ENCODE measurements at places on chromosomes 4 and X. TPM values are rescaled to one million over a fixed set of nuclear protein-coding genes. Genes with fewer than 3 reads are reported as not detected.

DNA sequence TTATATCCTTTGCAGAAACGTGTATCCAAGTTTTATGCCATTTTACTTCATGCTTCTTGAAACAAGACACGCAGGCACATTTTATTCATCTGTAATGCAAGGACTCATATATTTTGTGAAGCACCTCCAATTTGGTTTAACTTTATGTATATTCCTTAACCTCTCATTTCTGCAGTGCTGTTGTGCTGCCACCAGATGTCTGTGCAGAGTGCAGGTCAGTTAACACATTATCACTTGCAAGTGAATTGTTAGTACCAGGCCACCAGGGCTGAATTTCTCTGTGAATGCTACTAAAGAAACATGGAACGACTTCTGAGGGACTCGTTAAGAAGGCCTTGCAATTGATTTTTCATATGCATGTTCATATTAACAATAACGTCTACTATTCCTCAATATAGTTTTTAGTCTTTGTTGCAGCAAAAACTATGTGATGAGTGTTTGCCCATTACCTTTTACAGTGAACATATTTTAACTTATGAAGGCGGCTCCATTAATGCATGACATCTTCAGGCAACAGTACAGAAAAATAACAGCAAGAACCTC, 770.3 kb downstream of the NLGN4X start:
- DNase-seq, result no peak

The GPRIN3 gene
- total RNA-seq, result 9.8 TPM

DNA sequence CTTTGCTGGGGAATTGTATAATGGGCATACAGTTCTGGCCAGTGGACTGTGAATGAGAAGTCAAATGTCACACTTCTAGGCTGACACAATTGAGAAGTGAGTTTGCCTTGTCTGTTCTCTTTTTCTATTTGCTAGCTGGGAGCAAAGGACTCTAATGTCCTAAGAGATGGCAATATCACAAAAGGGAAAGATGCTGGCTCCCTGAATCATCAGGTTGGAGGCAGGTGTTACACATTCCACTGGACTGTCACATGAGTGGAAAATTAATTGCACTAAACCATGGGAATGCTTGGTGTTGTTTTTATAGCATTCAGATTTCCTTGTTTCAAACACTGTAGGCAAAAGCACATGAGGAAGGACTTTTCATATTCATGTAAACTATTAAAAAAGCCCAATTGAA, 388.3 kb downstream of the ADAM29 start:
- DNase-seq, result no peak

DNA sequence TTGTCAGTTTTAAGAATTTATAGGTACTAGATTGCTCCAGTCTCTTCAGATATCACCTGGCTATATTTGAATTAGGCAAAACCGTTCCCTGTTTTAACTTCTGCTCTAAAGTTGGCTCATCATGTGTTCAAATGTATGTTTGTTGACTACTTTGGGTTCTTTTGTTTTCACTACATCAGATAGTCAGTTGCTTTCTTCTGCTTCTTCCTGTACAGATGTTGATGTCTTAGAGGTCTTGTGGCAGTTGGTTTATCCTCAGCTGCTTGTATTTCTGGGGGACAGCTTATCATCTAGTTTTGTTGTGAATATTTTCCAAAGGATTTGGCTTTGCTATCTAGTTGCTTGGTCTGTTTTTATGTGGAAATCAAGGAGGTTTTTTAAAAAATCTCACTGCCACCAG, 28.0 kb downstream of the TBC1D19 start:
- DNase-seq, result no peak

The ZNF630 gene
- total RNA-seq, result 4.4 TPM

GRCh38 chr4:170651786-170652185, 562.0 kb upstream of the AADAT start:
- no peak for DNase-seq

DNA sequence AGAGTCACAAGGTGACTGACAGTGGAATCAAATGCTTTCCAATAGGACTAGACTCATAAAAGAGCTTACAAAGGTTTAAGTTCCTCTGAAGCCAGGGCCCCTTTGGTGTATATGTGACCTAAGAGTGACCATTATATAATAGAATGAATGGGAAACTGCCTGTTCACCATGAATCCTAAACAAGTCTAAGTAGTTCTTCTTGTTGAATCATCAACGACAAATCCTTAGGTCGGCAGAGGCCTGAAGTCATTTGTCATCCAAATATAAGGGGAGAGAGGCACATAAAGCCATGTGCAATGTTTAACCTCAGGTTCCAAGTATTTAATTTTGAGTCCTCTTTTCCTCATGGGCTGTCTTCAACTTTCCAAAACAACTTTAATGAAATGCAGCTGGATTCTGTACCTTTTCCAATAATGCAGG, 122.4 kb downstream of the RASL11B start:
- DNase-seq, result no peak

DNA sequence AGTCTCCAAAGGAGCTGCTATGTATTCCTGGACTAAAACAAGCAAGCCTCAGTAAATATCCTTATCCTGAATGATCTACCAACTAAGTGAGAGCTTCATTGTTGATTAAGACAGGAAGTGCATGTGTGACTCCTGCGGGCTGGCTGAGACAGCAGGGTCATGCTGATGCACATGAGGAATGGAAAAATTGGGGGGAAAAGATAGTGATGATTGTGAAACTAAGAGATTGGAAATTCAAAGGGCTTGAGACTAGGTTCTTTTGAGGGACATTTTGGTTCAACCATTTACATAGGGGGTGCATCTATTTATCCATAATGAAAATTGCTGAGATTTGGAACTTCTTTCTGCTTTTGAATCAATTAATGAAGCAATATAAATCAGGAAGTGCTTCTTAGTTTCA, 61.1 kb upstream of the C1QTNF7 start:
- DNase-seq, result no peak

DNA sequence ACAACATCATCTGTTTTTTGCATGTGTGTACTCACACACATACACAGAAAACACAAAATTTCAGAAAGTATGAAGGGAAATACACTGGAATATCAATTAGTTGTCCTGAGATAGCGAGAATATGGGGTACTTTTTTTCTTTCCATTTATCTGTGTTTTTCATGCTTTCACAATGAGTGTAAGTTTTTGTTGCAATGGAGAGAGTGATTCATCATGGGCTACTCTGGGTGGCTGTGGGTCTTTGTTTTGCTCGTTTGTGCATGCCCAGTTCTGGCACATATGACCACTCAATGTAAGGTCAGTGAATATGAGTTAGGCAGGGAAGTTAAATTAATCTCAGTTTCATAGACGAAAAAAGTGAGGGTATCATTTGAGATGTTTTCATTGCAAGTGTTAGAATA, 26.9 kb downstream of the XK start:
- no peak for DNase-seq

DNA sequence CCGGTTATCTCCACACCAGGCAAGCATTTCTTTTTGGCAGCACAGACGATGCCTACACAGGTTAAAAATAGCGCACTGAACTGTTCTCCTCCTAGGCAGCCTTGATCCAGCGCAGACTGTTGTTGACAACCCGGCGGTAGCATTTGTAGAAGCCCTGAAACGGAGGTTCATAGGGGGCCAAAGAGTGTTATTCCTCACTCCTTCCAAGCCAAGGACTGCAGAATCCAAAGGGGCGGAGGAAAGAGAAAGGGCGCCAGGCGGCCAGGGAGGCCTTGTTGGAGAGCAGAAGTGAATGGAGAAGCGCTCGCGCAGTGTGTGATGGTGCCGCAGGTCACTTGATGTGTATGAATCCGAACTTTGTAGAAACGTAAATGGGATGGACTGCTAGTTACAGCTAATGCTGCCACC, 82.7 kb downstream of the TENM3 start:
- DNase-seq, result no peak

DNA sequence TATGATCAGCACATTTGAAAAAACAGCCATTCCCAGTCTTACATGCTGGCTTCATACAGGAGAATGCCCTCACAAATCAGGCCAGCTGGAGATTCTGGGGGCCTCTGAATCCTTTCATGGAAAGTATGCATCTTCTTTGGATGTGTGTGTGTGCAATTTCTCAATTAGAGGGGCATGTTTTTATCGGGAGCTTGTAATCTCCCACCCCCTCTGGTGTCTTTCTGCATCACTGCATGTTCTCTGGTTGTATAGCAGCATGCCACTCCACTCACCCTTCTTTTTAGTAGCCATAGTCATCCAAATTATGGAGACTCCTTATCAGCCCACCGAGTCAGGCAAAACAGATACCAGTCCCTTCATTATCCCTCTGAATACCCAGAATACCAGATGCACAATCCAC, 282.2 kb upstream of the SLIT2 start:
- DNase-seq, result no peak

The DDX53 gene
- not detected for total RNA-seq

- no peak for DNase-seq
These were observed 100.1 kb downstream of the CXXC4 start for GRCh38 chr4:104394406-104395167.

GRCh38 chr4:97374526-97374925, 768.8 kb downstream of the STPG2 start:
- no peak for DNase-seq

The ARX gene
- total RNA-seq, result not detected

- DNase-seq, result no peak
These were observed 85.4 kb downstream of the SH3RF1 start for GRCh38 chr4:169185133-169185956.

The FDCSP gene
- not detected for total RNA-seq

The HSPA4L gene
- total RNA-seq, result 12.6 TPM

The PRMT9 gene
- 8.5 TPM for total RNA-seq

The EREG gene
- 6.3 TPM for total RNA-seq

The RAB41 gene
- total RNA-seq, result not detected

DNA sequence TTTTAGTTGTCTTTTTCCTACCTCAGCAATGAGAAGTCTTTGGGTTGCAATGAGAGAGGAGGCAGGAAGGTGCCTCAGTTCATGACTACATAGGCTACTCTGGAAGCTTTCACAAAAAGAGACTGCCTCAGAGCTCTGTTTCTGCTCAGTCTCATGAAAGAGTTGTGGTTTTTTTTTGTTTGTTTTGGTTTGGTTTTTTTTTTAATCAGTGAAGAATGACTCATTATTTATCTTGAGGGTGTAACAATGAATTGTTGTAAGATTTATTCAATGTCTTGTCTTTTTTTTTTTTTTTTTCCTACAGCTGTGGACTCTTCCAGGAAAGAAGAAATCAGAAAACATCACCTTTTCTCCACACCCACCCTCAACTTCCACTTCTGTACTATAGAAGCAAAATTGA, 67.5 kb upstream of the CXCL13 start:
- no peak for DNase-seq

Data from aorta (tissue), 5 donors.